ENCODE measurements at places on chromosomes 4 and X.

DNA sequence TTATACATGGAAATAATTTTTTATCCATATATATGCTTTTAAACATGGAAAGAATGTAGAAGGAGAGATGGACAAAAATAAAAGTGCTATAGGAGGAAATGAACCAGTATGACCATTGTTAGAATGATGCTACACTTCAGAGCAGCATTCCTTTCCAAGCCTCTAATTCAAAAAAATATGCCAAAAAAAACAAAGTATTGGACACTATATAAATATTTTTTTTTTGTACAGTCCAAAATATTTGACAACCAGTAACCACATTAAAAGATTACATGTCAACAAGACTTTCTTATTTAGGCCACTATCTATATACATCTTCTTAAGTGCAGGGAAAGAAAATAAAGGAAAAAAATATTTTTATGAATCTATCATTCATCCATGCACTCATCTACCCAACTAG, 198.6 kb downstream of the LRBA start:
- DNase-seq = no peak

DNA sequence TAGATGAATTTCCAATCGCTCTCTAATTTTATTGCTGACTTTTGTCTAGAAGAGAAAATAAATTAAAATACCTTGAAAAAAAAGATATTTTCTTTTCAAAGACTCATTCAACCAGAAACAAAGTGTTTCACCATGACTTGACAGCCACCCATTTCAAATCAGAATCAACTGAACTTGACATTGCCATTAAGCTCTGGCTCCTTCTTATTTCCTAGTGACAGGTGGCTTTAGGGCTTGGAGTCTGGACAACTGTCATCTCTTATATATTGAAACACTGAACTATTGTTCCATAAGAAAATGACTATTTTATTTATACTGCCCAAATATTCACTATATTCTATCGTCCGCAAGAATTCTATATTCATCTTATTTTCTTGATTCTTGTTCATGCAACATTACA, 229.2 kb downstream of the SLC39A8 start:
- DNase-seq = no peak

- no peak for DNase-seq
Measured at GRCh38 chr4:48687313-48688051, 92.6 kb downstream of the FRYL start.

GRCh38 chr4:19961091-19961490, 290.6 kb upstream of the SLIT2 start:
- DNase-seq = no peak

- no peak for DNase-seq
Measured at GRCh38 chr4:77734928-77735327, 84.2 kb downstream of the CNOT6L start.

- DNase-seq = no peak
Measured at GRCh38 chrX:38561951-38562719, 793 bp downstream of the TSPAN7 start.

DNA sequence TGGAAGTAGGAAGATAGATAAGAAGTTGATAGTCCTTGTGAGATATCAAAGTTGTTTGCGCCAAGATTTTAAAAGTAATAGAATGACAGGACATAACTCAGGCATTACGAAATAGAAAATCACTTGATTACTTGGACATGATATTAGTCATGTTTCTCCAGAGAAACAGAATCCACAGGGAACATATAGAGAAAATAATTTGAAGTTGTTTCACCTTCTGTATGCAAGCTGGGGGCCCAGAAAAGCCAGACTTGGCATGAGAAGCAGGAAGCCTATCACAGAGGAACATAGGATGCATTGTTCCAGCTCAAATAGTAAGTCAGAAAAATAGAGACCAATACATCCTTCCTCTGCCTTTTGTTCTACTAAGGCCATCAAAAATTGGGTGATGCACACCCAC, 715.9 kb downstream of the TECRL start:
- no peak for DNase-seq

DNA sequence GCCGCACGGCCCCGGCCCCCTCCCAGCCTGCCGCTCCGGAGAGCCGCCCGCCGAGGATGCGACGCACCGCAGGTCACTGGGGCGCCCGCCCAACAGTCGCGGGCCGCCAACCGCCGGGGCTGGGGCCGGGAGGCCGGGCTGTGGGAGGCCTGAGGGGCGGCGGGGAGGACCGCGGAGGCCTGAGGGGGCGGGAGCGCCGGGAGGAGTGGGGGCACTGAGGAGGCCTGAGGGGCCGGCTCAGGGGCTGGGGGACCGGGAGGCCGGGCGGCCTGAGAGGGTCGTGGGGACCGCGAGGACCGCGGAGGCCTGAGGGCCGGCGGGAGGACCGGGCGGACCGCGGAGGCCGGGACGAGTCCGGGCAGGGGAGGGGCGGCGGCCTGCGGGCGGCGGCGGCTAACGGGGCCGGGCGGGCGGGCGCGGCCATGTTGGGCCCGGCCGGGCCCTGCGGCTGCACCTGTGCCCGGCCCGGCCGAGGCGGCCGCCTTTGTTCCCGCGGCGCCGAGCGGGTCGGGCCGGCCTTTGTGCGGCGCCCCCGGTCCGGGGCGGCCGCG, 353 bp downstream of the NSD2 start:
- DNase-seq = no peak

- DNase-seq = no peak
Measured at GRCh38 chrX:148609515-148610327, 109.3 kb downstream of the AFF2 start.

- no peak for DNase-seq
Measured at GRCh38 chrX:30821116-30821515, 67.9 kb downstream of the TAB3 start.
